ENCODE measurements at places on chromosomes 2 and 18. TPM values are rescaled to one million over a fixed set of nuclear protein-coding genes. Genes with fewer than 3 reads are reported as not detected.

DNA sequence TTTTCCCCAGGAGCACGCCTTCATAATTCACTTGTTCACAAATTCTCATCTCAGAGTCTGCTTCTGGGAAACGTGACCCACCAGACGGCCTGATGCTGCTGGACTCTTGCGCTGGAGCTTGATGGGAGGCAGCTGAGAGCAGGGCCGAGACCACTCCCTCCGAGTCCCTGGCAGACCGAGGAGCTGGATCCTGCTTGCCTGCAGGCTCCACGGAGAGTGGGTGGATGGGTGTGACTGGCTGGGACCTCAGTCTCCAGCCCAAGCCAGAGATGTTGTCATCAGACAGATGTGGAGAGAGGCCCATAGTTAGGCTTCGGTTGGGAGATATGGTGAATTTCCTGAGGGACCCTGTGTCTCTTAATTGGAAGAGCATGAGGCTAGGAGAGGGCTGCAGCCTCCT is 76.4 kb downstream of the TSN start:
- H3K4me3 ChIP-seq: no peak overlapping the region
- no peaks in the 10 kb centered on the region for H3K4me1 ChIP-seq
- no peak overlapping the region for H3K27ac ChIP-seq
- DNase-seq: no peak

The RAB6C gene
- total RNA-seq: not detected

- H3K27ac ChIP-seq: no peak overlapping the region
- no peaks in the 10 kb centered on the region for H3K36me3 ChIP-seq
- no peak for DNase-seq
These were observed 92.7 kb upstream of the PARD3B start for GRCh38 chr2:204452464-204453023.

The SNED1 gene
- 20.3 TPM for total RNA-seq

GRCh38 chr2:212180408-212181083 is 358.1 kb downstream of the ERBB4 start:
- H3K36me3 ChIP-seq: no peaks in the 10 kb centered on the region
- H3K4me1 ChIP-seq: no peaks in the 10 kb centered on the region
- H3K27ac ChIP-seq: no peak overlapping the region
- DNase-seq: no peak
- no peak overlapping the region for H3K4me3 ChIP-seq

The PTCD3 gene
- 163 TPM for total RNA-seq

The ANKRD30BL gene
- not detected for total RNA-seq

- DNase-seq: no peak
- no peak overlapping the region for H3K4me3 ChIP-seq
- no peaks in the 10 kb centered on the region for H3K36me3 ChIP-seq
- no peaks in the 10 kb centered on the region for H3K27me3 ChIP-seq
- H3K4me1 ChIP-seq: no peaks in the 10 kb centered on the region
These were observed 262.9 kb downstream of the HDAC4 start for GRCh38 chr2:239137898-239138283.

The CABYR gene
- 1.2 TPM for total RNA-seq

The NPHP1 gene
- 0.43 TPM for total RNA-seq

The ITGA6 gene
- total RNA-seq: 132 TPM

The ELOA2 gene
- total RNA-seq: not detected

The GKN2 gene
- total RNA-seq: not detected

DNA sequence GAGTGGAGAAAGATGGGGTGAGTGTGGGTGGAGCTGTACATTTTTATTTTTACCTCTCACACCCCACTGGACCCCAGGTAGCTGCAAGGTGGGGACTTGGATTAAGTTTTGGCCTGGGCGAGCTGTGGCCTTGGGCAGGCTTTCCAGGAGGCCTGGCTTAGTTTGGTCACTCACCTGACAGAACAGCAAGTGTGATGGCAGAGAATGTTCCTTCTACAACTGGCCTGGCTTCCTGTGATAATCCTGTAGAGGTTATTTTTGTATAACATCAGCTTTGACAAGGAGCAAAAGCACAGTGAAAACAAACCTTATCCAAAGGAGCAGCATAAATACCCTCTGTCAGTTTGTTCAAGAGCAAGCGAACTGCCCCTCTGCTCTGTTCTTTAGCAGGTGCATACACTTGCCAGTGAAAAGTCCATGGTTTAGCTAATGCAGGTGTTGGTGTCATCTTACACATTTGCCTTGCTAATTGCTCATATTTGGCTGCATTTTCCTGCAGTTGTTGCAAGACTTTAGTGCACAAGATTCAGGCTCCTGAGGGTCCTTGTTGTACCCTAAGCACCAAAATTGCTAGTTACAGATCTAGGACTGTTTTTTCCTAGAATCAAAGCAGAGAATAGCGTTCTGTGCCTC is 6.3 kb downstream of the THNSL2 start:
- H3K27ac ChIP-seq: no peak overlapping the region
- H3K4me1 ChIP-seq: peaks cover under 1% of the 10 kb centered on the region
- H3K27me3 ChIP-seq: no peaks in the 10 kb centered on the region
- no peak overlapping the region for H3K4me3 ChIP-seq
- no peak for DNase-seq
- no peaks in the 10 kb centered on the region for H3K36me3 ChIP-seq

DNA sequence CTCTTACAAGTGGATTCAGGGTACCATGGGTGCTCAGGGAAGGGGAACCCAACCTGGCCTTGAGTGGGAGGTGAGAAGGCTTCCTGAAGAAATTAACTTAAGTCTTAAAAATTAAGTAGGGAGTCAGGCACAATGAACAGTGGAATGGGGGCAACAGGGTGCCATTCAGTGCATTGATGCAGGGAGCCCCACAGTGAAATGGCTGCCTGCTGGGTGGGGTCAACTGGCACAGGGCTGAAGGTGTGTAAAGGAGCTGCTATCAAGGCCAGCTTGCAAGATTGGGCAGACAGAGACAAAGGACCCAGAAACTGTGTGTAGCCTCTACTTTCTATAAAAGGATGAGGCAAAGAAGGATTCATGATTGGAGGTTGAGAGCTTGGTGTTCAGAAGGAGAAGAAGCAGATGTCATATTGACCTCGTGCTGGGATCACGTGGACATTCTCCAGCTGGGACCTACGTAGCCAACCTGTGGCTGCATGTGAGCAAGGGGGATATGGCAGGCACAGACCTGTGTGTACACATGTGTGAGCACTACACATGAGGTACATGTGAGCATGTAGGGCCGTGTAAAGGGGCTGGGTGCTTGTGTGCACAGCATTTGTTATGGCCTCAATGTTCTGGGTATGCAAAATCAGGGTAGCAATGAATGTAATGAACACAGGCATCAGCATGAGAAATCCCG is 209.5 kb upstream of the HAAO start:
- H3K27me3 ChIP-seq: no peaks in the 10 kb centered on the region
- H3K4me3 ChIP-seq: no peak overlapping the region
- no peak for DNase-seq
- H3K4me1 ChIP-seq: no peaks in the 10 kb centered on the region

DNA sequence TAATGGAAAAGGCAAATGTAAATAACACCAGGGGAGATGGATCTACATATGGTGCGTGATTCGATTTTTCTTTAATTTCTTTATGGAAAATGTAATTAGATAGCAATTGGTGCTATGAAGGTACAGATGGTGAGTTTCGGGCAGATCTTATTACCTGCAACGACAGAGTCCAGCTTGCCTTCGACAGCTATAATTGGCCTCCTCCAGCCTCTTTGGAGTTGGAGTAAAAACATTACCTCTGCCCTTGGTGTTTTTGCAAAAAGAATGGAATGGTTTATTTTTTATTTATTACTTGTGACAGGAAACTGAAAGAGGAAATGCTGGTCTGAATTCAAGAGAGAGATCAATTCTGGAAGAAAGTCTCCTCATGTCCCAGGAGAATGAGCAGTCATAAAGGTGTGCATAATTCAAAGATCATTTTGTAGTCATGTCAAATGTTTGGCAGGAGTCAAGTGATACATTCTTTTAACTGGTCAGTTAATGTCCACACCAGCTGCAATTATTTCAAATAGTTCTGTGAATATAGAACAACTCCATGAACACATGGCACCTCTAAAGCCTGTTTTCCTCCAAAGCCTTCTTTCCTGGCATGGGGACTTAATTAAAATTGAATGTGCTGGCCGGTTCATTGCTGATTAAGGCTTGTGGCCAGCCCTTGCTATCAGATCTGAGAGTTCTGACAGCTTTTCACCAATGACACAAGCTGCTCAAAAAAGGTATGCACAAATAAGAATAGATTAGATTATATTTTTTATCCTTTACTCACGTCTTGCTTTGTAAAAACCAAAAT is 46.9 kb upstream of the KCNH7 start:
- no peaks in the 10 kb centered on the region for H3K36me3 ChIP-seq
- no peak overlapping the region for H3K4me3 ChIP-seq
- no peaks in the 10 kb centered on the region for H3K4me1 ChIP-seq

DNA sequence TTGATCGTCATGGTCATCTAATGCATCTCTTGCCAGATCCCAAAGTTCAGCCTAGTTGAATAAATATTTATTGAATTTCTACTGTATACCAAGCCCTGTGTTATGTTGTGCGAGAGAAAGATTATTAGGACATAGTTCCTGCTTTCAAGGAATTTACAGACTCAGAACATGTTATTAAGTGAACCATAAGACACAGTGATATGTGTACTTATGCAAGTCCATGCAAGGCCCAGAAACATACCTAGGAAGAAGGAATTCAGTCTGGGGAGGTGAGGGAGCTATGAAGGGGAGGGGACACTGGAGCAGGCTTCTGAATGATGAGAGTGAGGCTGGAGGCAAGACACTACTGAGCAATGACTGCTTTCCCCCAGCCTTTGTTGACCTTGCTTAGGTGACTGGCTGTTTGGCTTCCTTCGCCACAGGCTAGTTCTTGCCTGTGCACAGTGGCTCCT is 81.4 kb downstream of the ACAA2 start:
- H3K27ac ChIP-seq: no peak overlapping the region
- no peak for DNase-seq
- no peaks in the 10 kb centered on the region for H3K36me3 ChIP-seq
- H3K4me1 ChIP-seq: no peaks in the 10 kb centered on the region
- H3K4me3 ChIP-seq: no peak overlapping the region
- H3K27me3 ChIP-seq: no peaks in the 10 kb centered on the region

DNA sequence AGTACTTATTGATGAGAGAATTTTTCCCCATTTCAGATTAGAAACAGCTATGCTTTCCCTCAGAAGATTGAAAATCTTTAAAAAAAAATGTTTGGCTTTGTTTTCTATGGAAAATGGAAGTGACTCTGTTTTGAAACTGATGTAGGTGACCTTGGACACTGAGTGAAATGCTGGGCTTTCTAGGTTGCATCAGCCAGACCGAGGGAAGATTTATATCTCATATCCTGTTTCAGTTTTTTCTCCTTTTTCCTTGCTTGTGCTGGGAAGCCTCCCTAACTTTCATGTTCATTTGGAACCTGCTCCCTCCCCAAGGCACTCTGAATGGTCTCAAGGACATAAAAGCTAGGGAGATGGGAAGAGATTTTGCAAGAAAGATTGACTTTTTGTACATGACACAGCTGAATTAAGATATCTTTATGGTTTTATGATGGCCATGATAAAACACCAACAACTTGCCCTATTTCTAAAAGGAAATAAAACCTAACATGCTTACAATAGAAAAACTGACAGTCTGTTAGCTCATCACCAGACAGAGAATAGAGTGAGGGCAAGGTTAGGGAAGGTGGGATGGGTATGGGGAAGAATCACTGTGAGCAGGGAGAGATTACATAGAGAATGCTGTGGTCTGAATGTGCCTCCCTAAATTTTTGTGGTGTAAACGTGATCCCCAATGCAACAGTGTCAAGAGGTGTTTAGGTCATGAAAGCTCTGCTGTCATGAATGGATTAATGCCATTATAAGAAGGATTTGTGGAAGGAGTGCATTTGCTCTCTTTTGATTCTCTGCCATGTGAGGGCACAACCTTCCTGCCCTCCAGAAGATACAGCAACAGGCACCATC is 249.7 kb downstream of the TPGS2 start:
- no peaks in the 10 kb centered on the region for H3K36me3 ChIP-seq
- no peaks in the 10 kb centered on the region for H3K4me1 ChIP-seq
- no peak for DNase-seq
- no peaks in the 10 kb centered on the region for H3K27me3 ChIP-seq
- no peak overlapping the region for H3K27ac ChIP-seq

The NCK2 gene
- 105 TPM for total RNA-seq

DNA sequence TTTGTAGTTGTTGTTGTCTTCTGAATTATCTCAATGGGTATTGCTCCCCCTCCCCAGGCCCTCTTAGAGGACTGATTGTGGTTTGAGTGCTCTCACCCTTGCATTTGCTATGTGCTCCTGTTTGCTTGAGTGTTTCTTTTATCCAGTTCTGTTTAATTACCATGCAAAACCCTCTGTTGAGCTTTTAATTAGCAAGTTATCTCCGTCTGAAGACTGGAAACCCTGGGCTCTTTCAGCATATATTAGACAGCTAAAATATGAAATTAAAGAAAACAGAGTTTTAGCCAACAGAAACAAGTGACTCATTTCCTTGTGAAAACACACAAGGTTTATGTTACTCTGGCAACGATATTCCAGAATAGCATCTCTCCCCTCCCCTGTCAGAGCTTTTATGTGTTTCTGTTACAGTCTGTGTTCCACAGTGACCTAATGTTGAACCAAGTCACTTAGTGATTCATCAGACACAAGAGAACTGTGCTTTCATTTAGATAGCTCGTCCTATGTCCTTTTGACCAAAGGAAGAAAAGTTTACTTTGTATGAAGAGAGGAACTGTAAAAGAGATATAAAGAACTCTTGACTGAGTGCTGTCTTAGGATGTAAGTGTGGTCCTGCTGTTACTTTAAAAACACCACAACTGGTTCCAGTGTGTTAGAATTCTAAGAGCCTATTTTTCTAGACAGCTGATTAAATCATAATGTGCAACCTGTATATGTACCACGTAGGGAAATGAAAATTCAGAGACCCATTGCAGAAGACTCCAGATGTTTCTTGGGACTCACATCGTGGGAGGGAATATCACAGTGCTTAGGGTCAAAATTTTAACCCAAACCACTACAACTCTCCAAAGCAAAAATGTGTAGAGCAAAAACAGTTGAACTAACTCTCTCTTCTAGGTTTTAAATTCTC is 172.8 kb upstream of the RBMS1 start:
- H3K4me3 ChIP-seq: no peak overlapping the region
- no peaks in the 10 kb centered on the region for H3K36me3 ChIP-seq
- DNase-seq: no peak

The UPP2 gene
- not detected for total RNA-seq

- H3K4me3 ChIP-seq: no peak overlapping the region
- H3K27ac ChIP-seq: no peak overlapping the region
- no peak for DNase-seq
- no peaks in the 10 kb centered on the region for H3K4me1 ChIP-seq
These were observed 301.3 kb downstream of the HRH4 start for GRCh38 chr18:24761765-24762164.

The SH2D6 gene
- 0.94 TPM for total RNA-seq

The ABCB11 gene
- not detected for total RNA-seq

The SKA1 gene
- 0.43 TPM for total RNA-seq

DNA sequence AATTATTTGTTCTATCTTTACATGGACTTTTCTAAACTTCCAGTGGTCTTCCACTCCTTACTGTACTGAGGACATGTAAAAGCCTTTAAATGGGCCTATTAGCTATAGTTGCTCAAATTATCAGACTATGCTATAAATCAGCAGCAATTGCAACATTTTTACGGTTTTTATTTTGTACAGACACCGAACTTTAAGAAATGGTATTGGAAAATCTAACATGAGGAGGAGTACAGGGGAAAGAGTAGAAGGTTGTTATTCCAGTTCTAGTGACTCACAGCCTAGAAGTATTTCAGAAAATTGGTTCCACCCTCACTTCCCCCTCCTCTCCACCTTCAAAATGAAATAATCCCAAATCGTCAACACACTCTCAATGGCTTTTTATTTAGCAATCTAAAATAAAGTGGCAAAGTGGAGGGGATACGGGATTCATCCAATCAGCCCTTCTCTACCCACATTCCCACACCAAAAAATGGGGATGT is 1.1 kb downstream of the NCKAP1 start:
- H3K4me1 ChIP-seq: peaks cover 26% of the 10 kb centered on the region
- H3K4me3 ChIP-seq: no peak overlapping the region
- H3K27ac ChIP-seq: no peak overlapping the region

Measured in naive thymus-derived CD4-positive, alpha-beta T cell (primary cell).